Naive thymus-derived CD8-positive, alpha-beta T cell (primary cell): ENCODE measurements at places on chromosomes 1 and 21. TPM values are rescaled to one million over a fixed set of nuclear protein-coding genes. Genes with fewer than 3 reads are reported as not detected.

DNA sequence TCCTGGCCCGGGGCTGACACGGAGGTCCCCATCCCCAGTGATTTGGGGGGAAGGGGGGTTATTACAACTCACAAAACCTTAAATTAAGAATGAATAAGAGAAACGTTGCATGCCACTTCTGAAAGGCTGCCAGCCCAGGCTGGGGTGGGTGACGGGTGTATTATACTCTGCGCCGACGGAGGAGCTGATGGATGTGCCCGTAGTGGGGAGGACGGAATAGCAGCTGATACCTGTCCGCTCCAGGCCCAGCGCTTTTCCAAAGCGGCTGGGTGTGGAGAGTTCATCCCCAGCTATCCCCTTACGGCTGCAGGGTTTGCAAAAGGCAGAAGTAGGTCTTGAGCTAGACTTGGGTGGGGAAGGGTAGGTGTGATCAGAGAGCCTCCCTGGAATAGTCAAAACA is 63.8 kb upstream of the CASZ1 start:
- no peaks in the 10 kb centered on the region for H3K36me3 ChIP-seq
- no peak for DNase-seq
- H3K4me3 ChIP-seq = no peak overlapping the region
- no peak overlapping the region for H3K27ac ChIP-seq

FUCA1 gene
- 13.8 TPM for polyA plus RNA-seq

DNA sequence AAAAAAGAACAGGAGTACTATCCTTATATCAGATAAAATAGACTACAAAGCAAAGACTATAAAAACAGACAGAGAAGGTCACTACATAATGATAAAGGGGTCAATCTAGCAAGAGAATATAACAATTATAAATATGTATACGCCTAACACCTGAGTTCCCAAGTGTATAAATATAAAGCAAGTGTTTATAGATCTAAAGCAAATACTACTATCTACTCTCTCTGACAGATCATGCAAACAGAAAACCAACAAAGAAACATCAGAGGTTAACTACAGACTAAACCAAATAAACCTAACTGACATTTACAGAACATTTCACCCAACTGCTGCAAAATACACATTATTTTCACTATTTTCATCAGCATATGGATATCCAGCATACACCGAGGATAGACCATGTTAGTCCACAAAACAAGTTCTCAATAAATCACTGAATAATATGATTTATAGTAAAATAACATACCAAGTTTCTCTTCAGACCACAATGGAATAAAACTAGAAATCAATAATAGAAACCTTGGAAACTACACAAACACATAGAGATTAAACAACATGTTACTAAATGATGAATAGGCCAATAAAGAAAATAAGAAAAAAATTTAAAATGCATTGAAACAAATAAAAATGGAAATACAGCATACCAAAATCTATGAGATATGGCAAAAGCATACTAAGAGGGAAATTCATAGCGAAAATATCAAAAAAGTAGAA is 22.7 kb downstream of the UCHL5 start:
- H3K4me3 ChIP-seq = no peak overlapping the region
- H3K27me3 ChIP-seq = no peaks in the 10 kb centered on the region
- no peak for DNase-seq
- H3K4me1 ChIP-seq = peaks cover 31% of the 10 kb centered on the region

GRCh38 chr1:203531063-203531462 is 37.1 kb downstream of the OPTC start:
- peaks cover 5% of the 10 kb centered on the region for H3K4me1 ChIP-seq
- H3K4me3 ChIP-seq = no peak overlapping the region
- no peaks in the 10 kb centered on the region for H3K27me3 ChIP-seq
- no peaks in the 10 kb centered on the region for H3K36me3 ChIP-seq
- H3K27ac ChIP-seq = no peak overlapping the region

GRCh38 chr21:34707876-34708325 is 39.1 kb downstream of the CLIC6 start:
- H3K27me3 ChIP-seq = no peaks in the 10 kb centered on the region
- peak overlapping the region; percentile 63 for H3K27ac ChIP-seq
- DNase-seq = peak; percentile 43
- peaks cover 10% of the 10 kb centered on the region for H3K4me1 ChIP-seq

DNA sequence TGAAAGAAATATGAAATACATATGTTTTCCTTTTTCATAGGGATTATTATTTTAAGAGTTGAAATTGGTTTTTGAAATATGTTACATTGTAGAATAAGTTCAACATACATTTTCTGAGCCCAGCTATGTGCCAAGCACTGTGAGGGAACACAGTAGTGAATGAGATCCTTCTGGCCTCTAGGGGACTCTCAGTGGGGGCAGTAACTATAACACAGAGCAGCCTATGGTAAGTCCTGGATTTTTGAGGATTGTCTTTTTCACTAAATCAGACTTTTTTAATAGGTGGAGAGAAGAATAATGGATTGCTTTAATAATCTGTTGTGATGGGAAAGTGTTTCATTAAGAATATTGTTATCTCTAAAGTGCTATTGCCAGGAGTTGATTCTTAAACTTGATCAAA is 2.4 kb downstream of the DNAJC6 start:
- H3K36me3 ChIP-seq = peaks cover 3% of the 10 kb centered on the region
- H3K4me3 ChIP-seq = no peak overlapping the region
- H3K27me3 ChIP-seq = peaks cover 27% of the 10 kb centered on the region
- peaks cover 7% of the 10 kb centered on the region for H3K4me1 ChIP-seq

- H3K4me3 ChIP-seq = no peak overlapping the region
- H3K4me1 ChIP-seq = no peaks in the 10 kb centered on the region
- peaks cover under 1% of the 10 kb centered on the region for H3K36me3 ChIP-seq
- no peaks in the 10 kb centered on the region for H3K27me3 ChIP-seq
These were observed 70.4 kb downstream of the TUT4 start for GRCh38 chr1:52482326-52483004.

- no peak for DNase-seq
- no peak overlapping the region for H3K27ac ChIP-seq
- peaks cover 4% of the 10 kb centered on the region for H3K27me3 ChIP-seq
- no peaks in the 10 kb centered on the region for H3K36me3 ChIP-seq
- H3K4me1 ChIP-seq = no peaks in the 10 kb centered on the region
- no peak overlapping the region for H3K4me3 ChIP-seq
These were observed 45.7 kb downstream of the MIS18A start for GRCh38 chr21:32233055-32233546.

AMPD2 gene
- 24.4 TPM for polyA plus RNA-seq

DNA sequence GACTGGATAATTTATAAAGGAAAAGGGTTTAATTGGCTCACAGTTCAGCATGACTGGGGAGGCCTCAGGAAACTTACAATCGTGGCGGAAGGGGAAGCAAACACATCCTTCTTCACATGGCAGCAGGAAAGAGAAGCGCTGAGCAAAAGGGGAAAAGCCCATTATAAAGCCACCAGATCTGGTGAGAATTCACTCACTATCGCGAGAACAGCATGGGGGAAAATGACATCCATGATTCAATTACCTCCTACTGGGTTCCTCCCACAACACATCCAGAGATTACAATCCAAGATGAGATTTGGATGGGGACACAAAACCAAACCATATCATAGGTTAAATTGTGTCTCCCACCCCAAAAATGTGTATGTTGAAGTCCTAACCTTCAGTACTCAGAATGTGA is 491.7 kb downstream of the SETD4 start:
- H3K4me1 ChIP-seq = no peaks in the 10 kb centered on the region
- H3K36me3 ChIP-seq = no peaks in the 10 kb centered on the region
- no peaks in the 10 kb centered on the region for H3K27me3 ChIP-seq
- no peak overlapping the region for H3K27ac ChIP-seq
- H3K4me3 ChIP-seq = no peak overlapping the region

DNA sequence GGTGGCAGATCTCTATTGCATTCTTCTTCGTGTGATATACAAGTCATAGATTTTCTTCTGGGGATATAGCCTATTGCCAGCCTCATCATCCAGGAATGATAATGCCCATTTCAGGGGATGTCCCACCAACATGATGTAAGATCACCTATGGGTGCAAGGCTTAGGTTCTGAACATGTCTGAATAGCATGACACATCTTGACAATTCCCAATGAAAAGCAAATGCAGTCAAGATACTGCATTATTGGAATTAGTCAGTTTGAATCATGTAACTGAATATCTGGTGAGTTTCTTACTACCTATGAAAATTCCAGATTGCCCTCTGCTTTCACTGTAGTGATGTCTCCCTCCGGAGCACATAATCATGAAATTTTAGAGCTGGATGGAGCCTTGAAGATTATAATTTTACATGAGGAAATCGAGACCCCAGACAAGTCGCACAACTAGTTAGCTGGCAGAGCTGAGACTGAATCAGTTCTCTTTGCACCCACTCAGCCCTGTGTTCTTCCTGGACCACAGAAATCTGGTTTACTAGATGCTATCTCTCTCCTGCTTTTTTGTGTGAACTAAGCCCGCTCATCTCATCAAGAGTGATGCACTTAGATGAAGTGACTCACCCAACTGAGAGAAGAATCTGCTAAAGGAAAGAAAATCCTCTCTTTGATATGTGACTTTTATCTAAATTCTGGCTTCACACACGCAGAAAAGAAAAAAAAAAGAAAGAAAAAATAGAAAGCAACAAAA is 65.0 kb downstream of the WDR64 start:
- peaks cover 22% of the 10 kb centered on the region for H3K4me1 ChIP-seq
- no peaks in the 10 kb centered on the region for H3K36me3 ChIP-seq
- H3K4me3 ChIP-seq = no peak overlapping the region
- peak; percentile 27 for DNase-seq
- peak overlapping the region; percentile 58 for H3K27ac ChIP-seq

FCRL4 gene
- polyA plus RNA-seq = not detected

- H3K4me3 ChIP-seq = no peak overlapping the region
- no peaks in the 10 kb centered on the region for H3K36me3 ChIP-seq
- no peaks in the 10 kb centered on the region for H3K4me1 ChIP-seq
- no peak overlapping the region for H3K27ac ChIP-seq
- DNase-seq = no peak
These were observed 158.9 kb downstream of the PCBP3 start for GRCh38 chr21:45802425-45802824.

DNA sequence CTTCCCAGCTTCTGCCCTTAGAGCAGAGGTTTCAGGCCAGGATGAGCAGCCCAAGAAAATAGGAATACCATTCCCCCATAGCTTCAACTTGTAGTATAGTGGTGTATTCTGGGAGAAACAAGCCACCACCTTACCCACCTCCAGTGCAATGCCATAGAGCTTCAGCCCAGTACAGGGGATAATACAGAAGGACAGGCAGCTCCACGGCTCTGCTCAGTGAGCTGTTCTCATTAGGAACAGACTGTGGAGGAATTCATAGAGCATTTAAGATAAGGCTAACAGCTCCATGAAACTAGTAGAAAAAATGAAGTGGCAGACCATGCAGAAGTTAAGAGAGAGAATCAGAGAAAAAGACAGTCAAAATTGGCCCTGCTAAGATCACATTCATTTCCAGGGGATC is 294.7 kb upstream of the POGK start:
- H3K4me1 ChIP-seq = no peaks in the 10 kb centered on the region
- no peak overlapping the region for H3K27ac ChIP-seq
- peaks cover 5% of the 10 kb centered on the region for H3K27me3 ChIP-seq
- H3K36me3 ChIP-seq = peaks cover 5% of the 10 kb centered on the region
- H3K4me3 ChIP-seq = no peak overlapping the region

DNA sequence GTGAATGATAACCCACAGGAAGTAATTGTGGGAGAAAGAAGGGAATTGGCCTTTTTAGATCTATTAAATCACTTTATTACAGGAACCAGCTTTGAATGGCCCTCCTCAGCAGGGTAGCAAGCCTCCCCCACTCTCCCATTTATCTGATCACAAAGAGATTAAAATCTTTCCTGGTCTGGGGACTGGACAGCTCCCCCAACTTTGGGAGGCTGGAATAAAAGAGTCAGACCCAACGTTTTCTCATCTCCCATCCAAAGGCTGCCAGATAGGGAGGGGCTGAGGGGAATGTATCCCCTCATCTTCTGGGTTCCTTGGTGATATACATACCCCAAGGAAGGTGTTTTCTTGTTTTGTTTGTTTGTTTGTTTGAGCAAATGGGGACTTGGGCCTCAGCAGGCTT is 2.4 kb downstream of the LIN28A start:
- H3K27me3 ChIP-seq = peaks cover 53% of the 10 kb centered on the region
- peaks cover 31% of the 10 kb centered on the region for H3K4me1 ChIP-seq
- H3K4me3 ChIP-seq = no peak overlapping the region
- H3K27ac ChIP-seq = no peak overlapping the region

RPE65 gene
- polyA plus RNA-seq = not detected

DNA sequence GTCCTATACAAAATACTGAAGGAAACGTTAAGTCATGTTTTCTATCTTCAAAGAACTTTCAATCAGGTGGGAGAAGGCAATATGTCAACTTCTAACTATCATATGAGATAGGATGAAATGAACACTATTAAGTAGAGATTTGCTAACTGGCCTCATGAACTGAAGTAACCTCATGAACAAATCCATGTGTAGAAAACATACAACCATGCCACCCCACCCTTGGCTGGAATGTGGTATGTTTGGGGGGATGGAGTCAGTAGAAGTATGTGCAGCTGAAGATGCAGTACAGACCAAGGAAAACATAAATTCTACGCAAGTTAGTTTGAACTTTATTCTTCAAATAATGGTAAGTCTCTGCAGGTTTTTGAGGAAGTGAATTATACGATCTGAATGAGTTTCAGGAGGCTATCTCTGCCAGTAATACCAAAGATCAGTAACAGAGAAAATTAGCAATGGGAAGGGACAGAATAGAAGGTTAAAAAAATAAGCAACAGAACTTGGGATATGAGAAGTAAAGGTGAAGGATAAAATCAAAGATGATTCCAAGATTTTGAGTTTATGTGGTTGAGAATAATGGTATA is 4.5 kb downstream of the TRMT1L start:
- no peak overlapping the region for H3K4me3 ChIP-seq
- no peaks in the 10 kb centered on the region for H3K27me3 ChIP-seq
- H3K36me3 ChIP-seq = peaks cover 38% of the 10 kb centered on the region
- H3K27ac ChIP-seq = no peak overlapping the region
- peaks cover 40% of the 10 kb centered on the region for H3K4me1 ChIP-seq

MIXL1 gene
- polyA plus RNA-seq = not detected

KCNE1 gene
- not detected for polyA plus RNA-seq

PRDM16 gene
- polyA plus RNA-seq = not detected

DNA sequence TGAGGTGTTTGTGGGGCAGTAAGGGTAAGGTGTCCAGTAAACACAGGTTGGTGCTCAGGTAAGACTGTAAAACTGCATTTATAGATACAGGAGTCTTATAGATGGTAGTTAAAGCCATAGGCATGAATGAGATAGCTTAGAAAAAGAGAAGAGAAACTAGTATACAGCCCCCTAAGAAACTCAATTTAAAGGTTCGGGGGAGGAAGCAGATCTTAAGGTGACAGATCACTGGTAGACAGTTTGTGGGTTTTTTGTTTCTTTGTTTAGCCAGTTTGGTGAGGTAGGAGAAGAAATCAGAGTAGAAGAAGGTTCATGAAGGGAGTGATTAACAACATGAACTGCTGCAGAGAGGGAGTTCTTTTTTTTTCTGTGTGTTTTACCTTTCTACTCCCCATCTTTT is 6.1 kb upstream of the AGO3 start:
- H3K36me3 ChIP-seq = no peaks in the 10 kb centered on the region
- no peak overlapping the region for H3K4me3 ChIP-seq
- peaks cover 3% of the 10 kb centered on the region for H3K4me1 ChIP-seq
- no peaks in the 10 kb centered on the region for H3K27me3 ChIP-seq
- no peak for DNase-seq

GRCh38 chr1:32464716-32465577 is at the start of gene ZBTB8B:
TSS of gene ZBTB8B (plus strand) at chr1:32465072. CDS start at chr1:32470625, 5,553 bp downstream.
- H3K4me1 ChIP-seq = peaks cover 13% of the 10 kb centered on the region
- H3K36me3 ChIP-seq = no peaks in the 10 kb centered on the region
- H3K27me3 ChIP-seq = peaks cover 32% of the 10 kb centered on the region
- DNase-seq = peak; percentile 64

- H3K36me3 ChIP-seq = no peaks in the 10 kb centered on the region
- DNase-seq = no peak
- H3K27ac ChIP-seq = no peak overlapping the region
- no peaks in the 10 kb centered on the region for H3K27me3 ChIP-seq
- H3K4me1 ChIP-seq = peaks cover 18% of the 10 kb centered on the region
These were observed 243.0 kb downstream of the TOMM20 start for GRCh38 chr1:234885601-234886000.
